ENCODE measurements at places on chromosomes 5 and 9. TPM values are rescaled to one million over a fixed set of nuclear protein-coding genes. Genes with fewer than 3 reads are reported as not detected.

Gene NPR3
- 16.9 TPM for total RNA-seq

Gene CDK5RAP2
- 24.0 TPM for total RNA-seq

Gene GCNT4
- total RNA-seq = 0.33 TPM

Gene DEPDC1B
- 14.4 TPM for total RNA-seq

Gene MTX3
- total RNA-seq = 7.8 TPM

Gene TMEM252
- total RNA-seq = not detected

Gene RETREG1
- 3.2 TPM for total RNA-seq

Gene GRXCR2
- total RNA-seq = not detected

Gene PAPPA
- 33.9 TPM for total RNA-seq

Gene TAS2R1
- not detected for total RNA-seq

Gene SMIM33
- total RNA-seq = not detected

Gene DPYSL3
- 24.6 TPM for total RNA-seq

Gene HNRNPAB
- total RNA-seq = 312 TPM

Gene FBP1
- not detected for total RNA-seq

Gene PBX3
- 12.5 TPM for total RNA-seq

Gene CAMK4
- not detected for total RNA-seq

Gene TPPP
- total RNA-seq = 5.4 TPM

Gene IQGAP2
- 1.9 TPM for total RNA-seq

Gene SLC25A51
- 24.2 TPM for total RNA-seq

Gene SKP1
- 643 TPM for total RNA-seq

Gene OR13C3
- not detected for total RNA-seq

Gene ANKRD55
- 0.06 TPM for total RNA-seq

Gene TEX48
- total RNA-seq = not detected

Gene ADAMTSL1
- not detected for total RNA-seq

Gene ENHO
- total RNA-seq = 1.9 TPM

Gene ARL14EPL
- total RNA-seq = 0.10 TPM

Gene NIM1K
- total RNA-seq = 0.26 TPM

Gene SNX18
- total RNA-seq = 8.2 TPM

Gene TLE1
- 77.0 TPM for total RNA-seq

Gene FIBCD1
- 20.8 TPM for total RNA-seq

Gene EIF4E1B
- not detected for total RNA-seq

Gene IL5
- total RNA-seq = 0.47 TPM

Gene SLC6A7
- 0.02 TPM for total RNA-seq

Gene FGF10
- total RNA-seq = not detected

Gene SGCD
- 4.1 TPM for total RNA-seq

Gene BNC2
- total RNA-seq = 8.1 TPM

Gene HTR4
- not detected for total RNA-seq

Gene COL5A1
- 37.0 TPM for total RNA-seq

Gene PHAX
- 60.0 TPM for total RNA-seq

Gene FCN1
- not detected for total RNA-seq

Gene OR1L6
- total RNA-seq = not detected

Gene EFNA5
- total RNA-seq = 14.7 TPM

Gene RABEPK
- 35.5 TPM for total RNA-seq

Gene KLF4
- total RNA-seq = 36.8 TPM

Gene VCAN
- 12.6 TPM for total RNA-seq

Gene SPATA31D4
- not detected for total RNA-seq

Gene BTNL9
- 1.0 TPM for total RNA-seq

Gene RMND5B
- 28.7 TPM for total RNA-seq

Gene PDZD2
- 0.65 TPM for total RNA-seq

Gene OR2S2
- total RNA-seq = not detected

Gene PCDHA1
- 0.08 TPM for total RNA-seq

Gene PCDHGA4
- total RNA-seq = 0.08 TPM

Gene FAM169A
- total RNA-seq = 4.2 TPM

Gene ANKRD33B
- 8.0 TPM for total RNA-seq

Gene IL3
- total RNA-seq = not detected

Gene LIFR
- total RNA-seq = 11.4 TPM

Gene PRRC2B
- 40.7 TPM for total RNA-seq

Gene PFN3
- not detected for total RNA-seq
